ENCODE measurements at places on chromosomes 13 and 19.

- DNase-seq: no peak
Measured at GRCh38 chr19:17320435-17320834, 11.1 kb downstream of the DDA1 start.

GRCh38 chr19:52492994-52493470, 34.4 kb upstream of the ZNF808 start:
- DNase-seq: no peak

DNA sequence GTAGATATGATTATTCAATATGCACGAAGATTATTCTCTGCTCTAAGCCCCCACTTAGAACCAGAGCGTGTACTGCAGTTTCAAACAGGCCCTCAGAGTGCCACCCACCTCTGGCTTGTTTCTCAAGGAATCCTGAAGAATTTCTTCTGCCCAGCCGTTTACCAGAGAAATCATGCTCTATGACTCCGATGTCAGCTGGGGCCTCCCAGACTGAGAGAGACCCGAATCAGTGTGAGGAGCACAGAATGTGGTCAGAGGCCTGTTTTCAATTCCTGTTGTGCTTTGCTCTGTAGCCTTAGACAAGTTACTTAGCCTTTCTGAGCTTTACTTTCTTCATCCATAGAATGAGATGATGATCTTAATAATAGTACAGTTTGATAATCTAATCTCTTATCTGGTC, 5.5 kb downstream of the PNMA8C start:
- DNase-seq: no peak

- no peak for DNase-seq
Measured at GRCh38 chr13:35598790-35599369, 122.4 kb upstream of the MAB21L1 start.

GRCh38 chr13:65623148-65623547, 1607.0 kb downstream of the PCDH9 start:
- DNase-seq: no peak

DNA sequence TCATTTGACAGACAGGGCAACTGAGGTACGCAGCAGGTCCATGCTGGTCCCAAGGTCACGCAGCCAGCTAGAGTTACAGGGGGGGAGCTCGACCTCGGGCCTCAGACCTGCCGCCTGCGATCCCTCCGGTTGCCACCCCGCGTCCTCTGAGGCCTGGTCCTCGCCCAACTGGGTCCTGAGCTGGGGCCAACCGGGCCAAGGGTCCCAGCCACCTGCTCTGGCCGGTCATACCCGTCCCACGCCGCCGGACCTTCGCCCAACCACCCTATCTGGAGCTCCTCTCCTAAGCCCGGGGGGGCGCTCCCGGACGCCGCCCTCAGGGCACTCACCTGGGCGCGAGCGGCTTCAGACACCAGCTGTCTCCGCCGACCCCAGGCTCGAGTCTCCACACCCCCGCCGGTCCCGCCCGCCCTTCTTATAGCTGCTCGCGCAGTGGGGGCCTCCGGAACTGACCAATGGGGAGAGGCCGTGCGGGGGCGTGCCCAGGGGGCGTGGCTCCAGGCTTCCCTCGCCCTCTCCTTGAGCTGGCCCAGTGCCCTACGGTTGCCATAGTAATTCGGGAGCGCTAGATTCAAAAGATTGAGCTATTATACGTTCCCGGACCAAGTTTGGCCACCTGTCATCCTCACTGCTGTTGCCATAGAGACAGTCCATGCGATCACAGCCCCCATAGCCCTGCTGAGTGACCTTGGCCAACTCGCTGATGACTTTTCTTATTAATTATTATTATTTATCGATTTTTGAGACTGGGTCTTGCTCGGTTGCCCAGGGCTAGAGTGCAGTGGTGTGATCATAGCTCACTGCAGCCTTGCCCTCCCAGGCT, at the start of gene PLIN5:
Gene PLIN5, minus strand, starts transcription at position 389 of the 823 bp plus-strand sequence. CDS start 1,150 bp downstream, outside the sequence.
- no peak for DNase-seq

DNA sequence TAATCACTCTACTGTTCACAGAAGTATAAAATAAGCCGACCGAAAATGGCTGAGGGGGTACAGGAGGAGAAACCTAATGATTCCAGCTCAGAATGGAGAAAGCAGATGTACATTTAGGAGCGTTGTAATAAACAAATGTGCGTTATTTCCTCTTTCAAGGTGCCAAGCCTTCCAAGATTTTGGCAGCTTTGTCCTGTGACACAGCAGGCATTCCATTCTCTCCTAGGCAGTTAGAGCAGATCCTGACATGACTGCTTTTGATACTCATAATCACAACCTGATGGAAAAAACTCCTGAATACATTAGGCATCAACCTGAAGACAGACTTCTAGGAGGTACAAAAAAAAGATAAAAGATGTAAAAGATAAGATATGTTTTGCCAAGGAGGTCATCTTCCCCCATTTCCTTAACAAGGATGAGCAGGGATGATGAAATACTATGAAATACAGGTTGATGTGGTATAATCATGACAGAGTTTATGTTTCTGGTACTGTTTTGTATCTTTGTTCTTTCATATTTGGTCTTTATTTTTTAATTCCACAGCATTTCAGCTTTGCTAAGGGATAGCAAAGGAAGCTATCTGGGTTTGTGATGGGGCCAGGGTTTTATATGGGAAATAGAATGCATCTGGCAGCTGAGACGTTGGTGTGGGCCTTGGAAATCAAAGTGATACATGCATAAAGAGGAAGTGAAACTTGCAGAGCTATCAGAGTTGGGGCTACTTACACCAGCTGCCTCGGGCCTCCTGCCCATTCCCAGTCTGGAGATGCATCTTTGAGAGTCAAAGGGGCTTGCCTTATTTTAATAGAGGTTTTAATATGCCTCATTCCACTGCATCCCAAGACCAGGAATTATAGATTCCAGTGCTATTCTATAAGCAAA, 222.5 kb downstream of the OXGR1 start:
- no peak for DNase-seq

DNA sequence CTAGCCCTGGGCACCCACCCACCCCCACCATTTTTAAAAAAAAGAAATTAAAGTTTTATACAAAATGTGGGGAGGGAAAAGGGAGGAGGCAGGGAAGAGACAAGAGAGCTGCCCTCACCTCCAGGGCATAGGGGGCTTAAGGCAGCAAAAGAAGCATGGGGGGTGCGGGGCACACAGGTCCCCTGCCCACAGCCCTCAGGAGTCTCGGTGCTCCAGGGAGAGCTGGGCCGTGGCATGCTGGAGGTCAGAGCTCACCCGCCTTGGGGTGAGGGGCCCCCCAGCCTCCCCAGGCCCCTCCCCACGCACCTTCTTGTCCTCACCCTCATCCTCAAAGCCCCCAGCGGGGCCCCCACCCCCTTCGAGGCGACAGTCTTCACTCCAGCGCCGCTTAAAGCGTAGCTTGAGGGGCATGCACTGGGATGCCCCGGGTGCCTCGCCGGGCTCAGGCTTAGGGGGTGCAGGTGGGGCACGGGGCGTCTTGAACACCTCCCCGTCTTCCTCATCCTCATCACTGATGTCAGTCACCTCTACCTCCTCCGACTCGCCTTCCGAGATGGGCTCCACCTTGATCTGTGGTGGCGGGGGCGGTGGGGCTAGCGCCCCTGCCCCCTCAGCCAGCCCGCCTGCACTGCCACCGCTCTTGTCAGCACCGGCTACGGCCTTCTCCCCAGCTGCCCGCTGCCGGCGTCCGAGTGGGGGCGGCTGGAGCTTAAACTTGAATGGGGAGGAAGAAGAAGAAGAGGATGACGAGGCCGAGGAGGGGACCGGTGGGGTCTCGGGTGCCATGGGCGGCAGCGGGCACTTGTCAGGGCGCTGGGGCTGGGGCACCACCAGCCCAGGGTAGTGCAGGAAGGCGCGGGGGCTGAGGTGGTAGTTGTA, 6.1 kb upstream of the GSK3A start:
- DNase-seq: no peak

Data from DMS153 (cell line).